Fibroblast of gingiva (primary cell): ENCODE measurements at places on chromosomes 3 and 15.

- no peak for DNase-seq
These were observed 8.8 kb downstream of the LRRC3B start for GRCh38 chr3:26631390-26631738.

GRCh38 chr3:53051929-53052328, 6.1 kb upstream of the SFMBT1 start:
- no peak for DNase-seq

- no peak for DNase-seq
These were observed 48.4 kb downstream of the CHAC1 start for GRCh38 chr15:41001524-41002214.

DNA sequence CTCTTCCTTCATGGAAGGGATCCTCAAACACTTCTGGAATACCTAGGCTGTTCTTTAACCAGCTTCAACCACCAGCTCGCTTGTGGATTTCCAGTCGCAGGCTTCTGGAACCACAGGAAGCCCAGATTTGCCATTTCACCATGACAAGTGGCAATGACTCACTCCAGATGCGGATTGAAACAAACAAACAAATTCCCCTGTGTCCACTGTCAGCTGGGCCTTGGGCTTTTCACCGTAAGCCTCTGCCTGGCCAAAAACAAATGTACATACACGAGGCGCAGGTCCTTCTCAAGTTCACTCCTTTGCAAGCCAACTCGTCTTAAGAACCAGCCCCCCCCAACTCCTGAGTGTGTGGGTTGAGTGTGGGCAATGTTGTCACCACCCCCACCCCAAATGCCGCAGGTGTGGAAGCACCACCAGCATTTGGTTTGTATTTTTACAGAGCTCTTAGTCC, 8.8 kb downstream of the BCL6 start:
- DNase-seq: peak; percentile 88

GRCh38 chr3:66101901-66102300, 63.2 kb upstream of the MAGI1 start:
- DNase-seq: no peak

DNA sequence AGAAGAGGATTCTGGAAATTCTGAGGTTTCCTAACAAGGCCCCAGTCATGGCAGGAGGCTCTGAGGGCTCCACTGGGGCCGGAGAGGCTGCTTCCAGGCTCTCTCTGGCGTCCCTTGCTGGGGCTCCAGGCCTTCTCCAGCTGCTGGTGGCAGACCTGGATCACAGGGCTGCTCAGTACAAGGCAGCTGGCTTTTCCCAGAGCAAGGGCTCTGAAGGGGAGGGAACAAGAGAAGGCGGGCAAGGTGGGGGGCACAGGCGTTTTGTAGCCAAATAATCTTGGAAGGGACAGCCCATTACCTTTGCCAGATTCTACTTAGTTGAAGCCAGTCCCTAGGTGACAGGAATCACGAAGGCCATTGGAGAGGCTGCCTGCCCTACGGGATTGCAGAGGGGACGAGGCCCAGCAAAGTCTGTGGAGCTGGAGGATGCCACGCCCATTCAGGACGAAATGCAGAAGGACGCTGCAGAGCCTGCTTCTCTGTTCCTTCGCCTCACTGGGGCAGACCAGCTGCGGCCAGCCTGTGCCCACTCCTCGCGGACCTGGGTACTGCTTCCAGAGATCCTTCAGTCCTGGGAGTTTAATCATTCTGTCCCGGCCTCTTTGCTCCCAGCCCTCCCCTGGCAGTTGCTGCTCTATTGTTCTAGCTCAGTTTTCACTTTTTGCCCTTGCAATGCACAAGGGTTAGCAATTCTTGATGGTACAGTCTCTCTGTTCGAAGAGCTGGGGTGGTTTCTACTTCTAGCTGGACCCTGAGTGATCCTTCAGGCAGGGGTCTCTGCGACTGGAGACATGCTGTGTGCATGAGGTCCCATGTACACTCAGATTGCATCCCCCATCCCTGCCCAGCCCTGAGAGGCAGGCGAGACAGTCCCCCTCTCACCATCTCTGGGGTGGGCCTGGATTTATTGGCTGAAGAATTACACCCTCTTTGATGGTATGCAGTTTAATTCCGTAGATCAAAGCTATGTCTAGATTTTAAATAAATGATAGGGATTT, 149.3 kb upstream of the MEF2A start:
- DNase-seq: no peak

GRCh38 chr3:123694366-123695087, 109.7 kb upstream of the HACD2 start:
- DNase-seq: no peak

DNA sequence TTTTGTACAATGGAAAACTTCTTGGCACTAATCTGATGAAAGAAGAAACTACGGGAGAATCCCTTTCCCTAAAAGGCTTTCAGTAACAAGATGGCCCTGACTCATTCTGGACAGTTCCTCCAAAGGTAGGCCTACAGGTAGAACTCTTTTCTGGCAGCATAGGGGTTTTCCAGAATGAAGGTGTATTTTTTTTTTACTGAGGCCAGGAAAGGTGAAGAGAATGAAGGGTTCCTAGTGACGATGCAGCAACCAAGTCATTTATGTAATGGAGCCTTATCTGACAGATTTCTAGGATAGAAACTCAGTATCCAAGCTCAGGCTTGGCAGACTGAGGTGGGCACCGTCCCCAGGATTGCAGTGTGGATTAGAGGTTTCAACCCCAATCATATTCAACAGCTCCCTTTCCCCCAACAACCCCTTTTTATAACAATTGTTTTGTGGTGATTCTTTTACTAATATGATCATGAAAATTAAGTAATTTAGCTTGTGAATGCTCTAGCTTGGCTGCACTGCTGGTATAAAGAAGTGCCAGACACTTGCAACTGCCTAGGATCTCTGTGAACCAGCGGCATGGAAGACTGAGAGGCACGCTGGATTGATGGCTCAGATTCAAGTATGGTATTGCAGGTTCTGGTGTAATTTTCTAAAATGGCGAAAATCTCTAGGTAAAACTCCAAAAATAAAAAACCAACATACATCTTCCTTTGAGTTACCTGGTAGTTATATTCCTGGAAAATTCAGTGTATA, 8.7 kb upstream of the TRIM69 start:
- DNase-seq: no peak

GRCh38 chr15:81859737-81860516, 185.9 kb downstream of the MEX3B start:
- DNase-seq: no peak

DNA sequence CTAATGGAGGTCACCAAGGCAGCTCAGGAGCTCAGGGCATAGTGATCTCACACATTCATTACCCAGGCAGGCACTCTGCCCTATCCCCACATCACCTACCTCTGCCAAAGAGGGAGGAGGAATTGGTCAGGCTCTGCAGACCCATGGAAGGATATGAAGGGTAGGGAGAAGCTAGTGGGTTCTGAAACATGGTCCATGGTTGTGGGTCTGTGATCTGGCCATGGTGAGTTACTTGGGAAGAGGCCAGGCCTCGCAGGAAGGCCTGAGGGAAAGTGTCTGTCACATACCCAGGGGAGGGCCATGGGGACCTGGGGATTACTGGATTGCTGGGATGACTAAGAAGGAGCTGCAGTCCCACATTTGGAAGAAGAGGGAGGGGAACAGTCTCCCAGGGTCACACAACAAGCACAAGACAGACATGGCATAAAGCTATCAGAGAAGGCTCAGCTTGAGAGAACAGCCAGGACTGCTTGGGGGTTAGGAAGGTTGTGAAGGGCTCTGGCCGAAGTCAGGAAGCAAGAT, 1.4 kb upstream of the PRSS50 start:
- no peak for DNase-seq

GRCh38 chr3:191253089-191253799, 54.2 kb downstream of the OSTN start:
- no peak for DNase-seq

DNA sequence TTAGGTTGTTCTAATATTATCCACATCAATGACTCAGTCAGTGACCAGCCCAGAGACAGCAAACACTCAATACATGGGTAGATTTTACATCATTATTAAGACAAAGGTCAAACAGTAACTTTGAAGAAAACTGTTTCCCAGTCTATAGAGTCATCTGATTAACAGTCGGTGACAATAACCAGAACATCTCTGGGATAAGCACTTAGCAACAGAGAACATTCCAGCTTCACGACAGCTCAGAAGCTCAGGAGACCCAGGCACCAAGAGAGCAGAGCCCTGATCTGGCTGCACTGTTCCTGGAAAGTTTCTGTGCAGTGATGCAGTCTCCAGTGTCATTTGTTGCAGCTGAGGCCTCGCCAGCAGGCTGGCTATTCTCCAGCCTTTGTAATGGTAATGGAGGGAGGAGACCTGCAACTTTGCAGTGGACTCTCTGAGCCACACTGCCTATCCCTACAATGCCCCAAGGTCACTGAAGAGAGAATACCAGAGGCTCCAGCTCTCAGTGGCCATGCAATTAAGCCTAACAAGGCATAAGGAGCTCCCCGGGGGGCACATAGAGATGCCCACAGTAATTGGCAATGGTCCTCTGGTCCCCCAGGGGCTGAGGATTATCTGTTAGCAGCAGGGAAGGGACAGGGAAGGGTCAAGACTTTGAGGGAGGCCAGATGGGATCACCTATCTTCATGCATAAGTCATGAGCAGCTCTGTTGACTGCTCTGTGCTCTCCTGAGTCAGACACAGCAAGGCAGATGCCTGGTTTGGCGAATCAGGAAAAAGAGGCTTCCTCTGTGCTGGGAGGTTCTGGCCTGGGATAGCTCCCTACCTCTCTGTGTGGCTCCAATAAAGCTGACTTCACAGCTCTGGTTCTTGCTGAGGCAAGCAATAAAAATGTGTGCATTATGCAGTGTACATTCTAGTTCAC, 163.6 kb downstream of the CTNNB1 start:
- DNase-seq: no peak

DNA sequence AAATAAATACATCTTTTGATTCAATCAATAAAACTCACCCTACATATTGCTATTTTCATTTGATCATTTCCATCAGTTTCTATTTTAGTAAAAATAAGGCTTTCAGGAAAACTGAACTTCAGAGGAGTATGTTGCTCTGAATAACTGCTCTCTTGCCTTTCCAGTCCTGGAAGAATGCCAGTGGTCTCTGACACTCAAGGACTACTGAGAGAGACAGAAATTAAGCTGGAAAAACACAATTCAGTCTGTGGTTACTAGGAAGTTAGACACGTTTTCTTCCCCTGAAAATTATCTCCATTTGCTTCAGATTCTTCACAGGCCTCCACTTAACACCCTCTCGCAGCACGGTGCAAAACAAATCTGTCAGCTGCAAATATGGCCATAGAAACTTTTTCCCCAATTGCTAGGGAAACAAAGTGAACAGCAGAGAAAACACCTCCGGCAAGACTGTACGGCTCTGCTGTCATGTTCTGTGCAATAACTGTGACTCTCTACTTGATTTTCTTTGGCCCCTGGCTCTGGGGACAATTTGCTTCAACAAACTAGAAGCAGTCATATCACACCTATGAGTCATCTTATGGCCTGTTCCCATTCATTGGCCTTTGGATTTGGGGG, 353.0 kb downstream of the MAGI1 start:
- no peak for DNase-seq

DNA sequence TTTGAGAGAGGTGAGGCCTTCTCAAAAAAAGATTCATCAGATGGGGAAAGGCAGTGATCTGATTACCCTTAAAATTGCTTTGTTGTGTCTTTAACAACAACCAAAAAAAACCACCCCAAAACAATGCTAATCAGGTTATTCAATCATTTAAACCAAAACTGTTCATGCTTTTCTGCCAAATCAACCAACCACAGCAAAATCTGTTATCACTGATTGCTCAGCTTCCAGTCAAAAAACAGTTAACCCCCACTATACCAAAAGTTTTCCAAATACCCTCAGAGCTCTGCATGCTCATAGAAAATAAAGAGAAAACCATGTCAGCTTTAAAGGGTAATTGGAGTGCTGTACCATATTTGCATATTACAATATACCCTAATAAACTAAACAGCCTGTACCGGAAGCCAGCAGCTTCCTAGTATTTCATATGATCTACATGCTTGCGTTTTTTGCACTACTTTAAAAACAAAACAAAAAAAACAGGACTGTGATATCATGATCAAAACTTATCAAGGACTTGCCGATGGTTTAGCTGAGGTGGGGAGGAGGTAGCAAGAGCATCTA, 22.8 kb downstream of the SATB1 start:
- no peak for DNase-seq
